ENCODE measurements at places on chromosomes 4 and X.

DNA sequence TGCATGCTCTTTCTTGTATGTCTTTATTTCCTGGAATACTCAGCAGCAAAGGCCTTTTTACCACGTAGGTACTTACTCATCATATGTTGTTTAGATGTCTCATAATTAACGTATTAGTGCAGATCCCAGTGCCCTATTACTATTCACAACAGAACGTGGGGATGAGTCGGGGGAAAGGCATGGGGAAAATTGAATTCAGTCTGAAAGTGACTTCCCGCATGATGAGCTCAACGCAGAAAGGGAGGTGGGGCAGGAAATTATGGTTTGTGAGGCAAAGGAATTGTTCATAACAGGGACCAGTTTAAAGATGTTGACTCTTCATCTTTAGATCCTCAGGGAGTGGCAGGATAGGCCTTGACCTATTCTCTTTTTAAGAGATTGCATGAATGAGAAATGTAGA lies 2.0 kb upstream of the TMPRSS11D start:
- no peak for DNase-seq

DNA sequence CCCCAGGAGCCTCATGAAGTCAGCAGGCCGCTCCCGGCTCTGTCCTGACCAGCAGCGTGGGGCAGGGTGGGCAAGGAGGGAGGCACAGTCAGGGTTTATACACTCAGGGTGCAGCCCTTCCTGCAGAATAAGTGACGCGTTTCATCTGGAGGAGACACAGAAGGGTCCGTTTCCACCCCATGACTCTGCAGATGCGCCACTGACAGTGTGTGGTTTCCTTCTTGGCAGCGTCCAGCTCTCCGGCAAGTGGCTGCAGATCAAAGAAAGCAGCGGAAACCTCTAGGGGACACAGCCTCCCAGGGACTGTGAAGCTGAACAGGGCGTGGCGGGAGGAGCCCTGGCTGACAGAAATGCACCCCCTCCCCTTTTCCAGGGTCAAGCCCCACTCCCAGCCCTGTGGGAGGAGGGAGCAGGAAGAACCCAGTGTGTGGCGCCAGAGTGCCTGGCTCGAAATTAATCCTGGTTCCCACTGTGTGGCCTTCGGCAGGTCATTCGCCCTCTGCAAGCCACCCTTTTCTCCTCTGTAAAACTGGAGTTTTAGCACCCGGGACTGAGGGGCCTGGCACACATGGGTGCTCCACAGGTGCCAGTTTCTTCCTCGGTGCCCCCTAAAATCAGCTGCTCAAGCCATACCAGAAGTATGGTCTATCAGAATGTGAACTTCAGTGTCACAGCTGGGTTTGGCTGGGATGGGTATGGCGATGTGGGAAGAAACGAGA lies 17.3 kb upstream of the TBC1D14 start:
- no peak for DNase-seq

- no peak for DNase-seq
Measured at GRCh38 chrX:137569470-137569891, 3.6 kb downstream of the ZIC3 start.

DNA sequence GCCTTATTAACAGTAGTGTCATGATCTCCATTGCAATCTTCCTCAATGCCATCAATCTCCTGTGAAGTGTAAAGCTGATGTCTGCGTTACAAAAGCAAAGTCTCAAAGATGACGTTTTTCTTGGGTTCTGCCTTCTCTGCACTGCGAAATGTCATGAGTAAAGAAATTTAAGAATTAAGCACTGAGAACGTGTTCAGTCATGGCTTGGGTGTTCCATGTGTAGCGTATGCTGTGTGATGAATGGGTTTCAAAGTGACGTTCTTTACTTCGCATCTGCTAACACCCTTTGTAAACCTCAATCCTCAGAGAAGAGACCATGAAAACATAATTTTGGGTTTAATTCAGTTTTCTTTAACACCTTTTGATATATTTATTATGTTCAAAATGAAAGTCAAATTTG lies 999 bp downstream of the NAP1L5 start:
- no peak for DNase-seq

- DNase-seq: no peak
Measured at GRCh38 chrX:37047776-37048175, 39.6 kb downstream of the FAM47C start.

DNA sequence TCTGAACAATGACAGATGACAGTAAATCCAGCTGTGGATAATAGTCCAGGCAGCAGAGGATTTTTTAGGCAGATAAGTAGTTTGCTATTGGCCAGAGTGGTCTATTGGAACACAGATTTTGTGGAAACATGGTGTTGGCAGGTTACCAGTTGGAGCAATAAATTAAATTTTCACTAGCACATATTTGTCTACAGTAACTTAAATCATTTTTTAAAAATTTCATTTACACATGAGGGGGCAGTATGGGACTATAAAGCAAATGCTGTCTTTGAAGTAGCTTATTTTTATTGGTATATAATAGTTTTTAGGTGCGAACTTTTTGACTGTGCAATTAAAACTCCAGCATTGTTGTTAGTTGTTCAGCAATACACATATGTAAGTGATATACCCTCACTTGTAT lies 289.8 kb downstream of the ARHGAP10 start:
- DNase-seq: no peak

GRCh38 chr4:1566838-1567518 lies 117.1 kb downstream of the FAM53A start:
- no peak for DNase-seq

DNA sequence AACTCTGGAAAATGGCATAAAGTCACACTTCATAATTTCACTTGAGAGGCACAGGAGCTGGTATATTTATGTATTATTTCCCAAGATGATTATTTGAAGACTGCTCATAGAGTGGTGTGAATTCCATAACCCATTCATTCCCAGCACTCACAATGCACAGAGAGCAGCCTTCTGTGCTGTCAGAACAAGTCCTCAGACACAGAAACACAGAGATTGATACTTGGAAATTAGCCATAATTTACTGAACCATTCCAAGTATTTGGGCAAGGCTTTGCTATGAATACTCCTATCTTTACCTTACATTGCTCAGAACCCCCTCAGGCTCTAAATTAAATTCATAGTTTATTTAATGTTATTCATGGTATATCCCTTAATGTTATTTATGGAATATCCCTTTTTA lies 53.6 kb downstream of the PABPC4L start:
- DNase-seq: no peak

DNA sequence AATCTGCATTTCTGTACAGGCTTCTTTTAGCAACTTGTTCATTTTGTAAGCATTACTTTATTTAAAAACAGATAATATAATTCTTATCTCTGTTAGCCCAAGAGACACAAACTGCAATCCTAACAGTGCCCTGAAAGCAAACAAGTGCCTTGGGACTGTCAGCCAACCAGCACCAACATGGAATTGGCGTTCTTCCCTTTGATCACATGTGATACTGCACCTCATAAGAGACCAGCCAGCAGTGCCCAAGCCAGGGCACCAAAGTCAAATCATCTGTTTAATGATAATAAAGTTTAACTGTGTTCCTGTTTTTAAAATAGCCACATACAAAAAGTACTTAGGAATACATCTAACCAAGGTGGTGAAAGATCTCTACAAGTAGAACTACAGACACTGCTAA lies 223.2 kb downstream of the PRDM5 start:
- DNase-seq: no peak

DNA sequence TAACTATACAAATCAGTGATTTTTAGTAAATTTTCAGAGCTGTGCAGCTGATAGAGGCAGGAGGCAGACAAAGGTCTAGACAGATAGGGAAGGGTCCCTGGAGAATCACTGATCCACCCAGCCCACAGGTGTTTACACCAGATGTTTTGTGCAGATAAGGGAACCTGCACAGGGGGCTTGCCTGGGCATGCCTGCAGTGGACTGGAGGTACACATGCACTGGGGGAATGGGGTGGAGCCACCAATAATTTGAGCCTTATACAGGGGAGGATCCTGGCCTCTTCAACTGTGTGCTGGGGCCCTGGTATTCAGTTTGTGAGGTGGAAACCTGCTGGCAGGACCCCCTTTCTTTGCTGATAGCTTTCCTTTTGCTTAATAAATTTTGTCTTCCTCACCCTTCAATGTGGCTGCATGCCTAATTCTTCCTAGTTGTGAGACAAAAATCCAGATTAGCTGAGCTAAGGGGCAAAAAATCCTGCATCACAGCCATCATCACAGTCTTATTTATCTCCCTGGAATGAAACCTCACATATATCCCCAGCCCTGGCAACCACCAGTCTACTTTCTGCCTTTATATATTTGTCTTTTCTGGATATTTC lies 102.8 kb downstream of the KDM6A start:
- no peak for DNase-seq
